NCI-H2171 treated with DMSO at 0.1 percent for 48 hours (cell line): ENCODE measurements at places on chromosomes 1 and 21.

DNA sequence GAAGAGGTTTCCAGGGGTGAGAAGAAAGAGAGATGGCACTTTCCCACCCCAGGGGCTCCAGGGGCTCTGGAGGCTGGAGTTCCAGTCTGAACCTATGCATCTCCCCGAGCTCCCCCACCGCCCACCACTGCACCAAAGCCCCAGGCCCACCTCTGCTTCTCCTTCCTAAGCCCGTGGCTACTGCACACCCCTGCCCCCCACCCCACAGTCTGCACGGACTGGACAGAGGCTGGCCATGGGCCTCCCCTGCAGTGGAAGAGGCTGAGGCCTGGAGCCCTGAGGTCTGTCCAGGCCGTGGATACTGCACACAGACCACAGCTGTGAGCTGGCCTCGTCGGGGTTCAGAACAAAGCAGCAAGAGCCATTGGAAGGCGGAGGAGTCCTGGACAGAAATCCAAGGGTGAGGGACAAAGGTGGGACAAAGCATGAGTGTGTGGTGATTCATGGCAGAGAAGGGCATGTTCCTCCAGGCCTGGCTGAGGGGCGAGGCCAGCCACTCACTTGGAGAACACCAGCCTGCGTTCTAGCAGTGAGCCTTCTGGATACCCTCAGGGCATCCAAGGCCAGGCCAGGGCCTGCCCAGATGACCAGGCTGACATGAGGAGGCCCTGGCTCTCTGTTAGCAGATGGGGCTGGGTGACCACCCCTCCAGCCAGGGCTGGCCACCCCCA is 244.8 kb upstream of the VAMP3 start:
- DNase-seq = no peak

- no peak for DNase-seq
Observed at GRCh38 chr1:59078070-59078800, 218.7 kb upstream of the FGGY start.

DNA sequence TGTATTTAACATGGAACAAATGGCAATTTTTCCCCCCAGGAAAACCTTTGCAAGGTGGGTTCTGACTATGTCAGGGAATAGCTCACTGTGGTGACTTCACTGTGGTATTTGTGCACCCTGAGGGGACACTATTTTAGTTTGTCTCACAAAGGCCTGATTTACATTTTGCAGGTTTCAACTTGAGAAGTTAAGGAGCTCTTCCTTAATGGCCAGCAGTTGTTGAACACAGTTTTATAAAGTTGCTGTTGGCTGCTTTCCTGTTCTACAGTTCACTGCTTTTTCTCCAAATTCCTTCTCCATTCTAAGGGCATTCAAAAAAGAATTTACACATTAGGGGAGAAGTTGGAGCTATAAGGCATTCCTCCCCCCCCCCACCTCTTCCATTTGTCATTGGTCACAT is 4.6 kb downstream of the LAMC1 start:
- no peak for DNase-seq

DNA sequence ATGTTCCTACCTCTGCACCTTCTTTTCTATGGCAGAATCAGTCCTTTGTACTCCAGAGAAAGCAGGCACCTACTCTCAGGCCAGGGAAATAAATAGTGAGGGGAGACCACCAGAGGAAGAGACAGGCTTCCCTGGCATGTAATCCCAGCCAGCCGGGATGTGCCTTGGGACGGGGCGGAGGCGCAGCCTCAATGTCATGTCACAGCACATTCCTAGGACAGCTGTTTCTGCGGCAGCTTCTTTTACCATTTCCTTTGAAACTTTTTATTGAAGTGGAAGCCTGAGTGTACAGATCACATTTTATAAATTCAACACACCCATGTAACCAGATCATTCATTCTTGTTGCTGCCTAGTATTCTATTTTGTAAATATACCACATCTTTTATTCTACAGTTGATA is 67.9 kb upstream of the ZNF326 start:
- no peak for DNase-seq

DNA sequence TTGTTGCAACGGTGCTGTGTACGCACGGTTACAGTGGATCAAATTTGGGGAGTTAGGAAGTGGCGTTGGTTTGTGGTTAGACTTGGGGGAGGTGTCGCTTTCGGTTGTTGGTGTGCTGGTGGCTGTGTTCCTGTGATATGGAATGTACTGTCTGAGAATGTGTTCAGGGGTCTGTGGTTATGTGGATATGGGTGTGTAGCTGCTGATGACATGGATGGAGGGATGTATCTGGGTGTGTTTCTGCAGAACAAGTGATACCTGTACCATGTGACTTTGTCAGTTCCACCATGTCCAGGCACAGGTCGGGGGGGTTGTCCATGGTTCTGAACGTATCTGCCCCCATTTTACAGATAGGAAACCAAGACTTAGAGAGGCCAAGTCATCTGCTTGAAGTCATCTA is 22.7 kb downstream of the PAX7 start:
- no peak for DNase-seq

DNA sequence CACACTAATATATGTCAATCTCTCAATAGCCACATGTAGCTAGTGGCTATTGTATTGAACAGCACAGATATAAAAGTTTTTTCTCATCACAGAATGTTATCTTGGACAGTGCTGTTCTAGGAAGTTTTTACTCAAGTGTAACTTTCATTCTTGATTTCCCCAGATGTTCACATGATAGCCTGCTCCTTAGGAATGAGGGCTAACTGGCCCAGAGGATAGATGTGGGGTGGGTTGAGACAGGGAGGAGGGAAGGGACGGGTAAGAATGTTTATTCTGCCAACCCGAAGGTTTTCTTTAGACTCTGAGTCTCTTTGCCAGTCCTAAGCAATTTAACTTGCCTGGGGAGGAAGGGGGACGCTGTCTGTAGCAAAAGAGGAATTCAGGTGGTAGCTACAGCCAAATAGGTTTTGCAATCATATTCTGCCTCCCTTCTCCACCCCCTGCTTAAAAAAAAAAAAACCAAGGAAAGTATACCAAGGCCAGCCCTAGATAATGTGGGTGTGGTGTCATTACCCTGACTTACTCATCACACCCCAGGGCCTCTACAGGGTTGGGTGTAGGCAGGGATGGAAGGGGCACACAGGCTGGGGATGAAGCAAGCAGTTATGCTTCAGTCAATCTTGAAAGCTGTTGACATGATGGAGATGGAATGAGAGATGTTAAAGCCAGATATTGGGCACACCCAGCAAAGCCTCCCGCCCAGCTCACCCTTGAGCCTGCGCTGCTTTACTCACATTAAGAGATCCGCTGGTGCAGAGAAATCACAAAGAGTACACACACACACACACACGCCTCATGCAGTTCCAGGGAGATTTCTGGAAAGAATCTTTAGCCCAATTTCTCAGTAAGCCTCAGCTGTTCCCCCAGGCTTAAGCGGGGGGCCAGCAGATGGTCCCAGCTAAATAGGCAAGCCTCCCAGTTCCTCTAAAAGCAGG is 59.9 kb downstream of the PLXNA2 start:
- DNase-seq = peak; percentile 11

DNA sequence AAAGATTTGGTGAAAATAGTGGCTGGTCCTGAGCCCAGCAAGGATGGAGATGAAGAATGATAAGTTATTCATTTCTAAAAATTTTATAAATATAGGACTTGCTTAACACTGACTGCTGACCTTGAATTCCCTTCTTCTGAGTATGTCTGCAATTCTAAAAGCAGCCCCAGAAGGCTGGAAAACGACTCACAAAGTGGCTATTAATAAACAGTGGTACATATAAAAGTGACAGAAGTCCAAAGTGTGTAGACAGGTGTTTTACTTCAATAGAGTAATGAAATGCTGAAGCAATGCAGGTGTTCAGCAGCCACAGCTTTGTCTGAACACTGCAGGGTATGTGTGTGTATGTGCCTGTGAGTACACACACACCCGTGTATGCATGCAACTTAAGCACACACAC is 219.0 kb upstream of the NRIP1 start:
- no peak for DNase-seq

DNA sequence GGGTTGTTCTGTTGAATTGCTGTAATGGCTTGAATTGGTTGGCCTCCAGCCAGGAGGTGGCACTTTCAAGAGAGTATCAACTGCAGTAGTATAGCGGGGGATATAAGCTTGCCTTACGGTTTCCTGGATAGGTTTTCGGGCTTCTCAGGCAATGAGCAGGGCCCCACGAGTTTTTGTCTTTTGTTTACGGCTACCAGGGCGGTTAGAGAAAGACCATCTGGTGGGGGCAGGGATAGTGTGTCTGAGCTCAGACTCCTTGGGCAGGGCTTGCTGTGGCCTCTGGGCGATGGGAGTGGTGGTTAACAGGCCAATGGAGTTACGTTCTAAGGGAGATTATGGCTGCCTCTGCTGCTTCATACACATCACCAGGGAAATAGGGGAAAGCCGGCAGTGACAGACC is 62.8 kb downstream of the DTL start:
- DNase-seq = peak; percentile 67

DNA sequence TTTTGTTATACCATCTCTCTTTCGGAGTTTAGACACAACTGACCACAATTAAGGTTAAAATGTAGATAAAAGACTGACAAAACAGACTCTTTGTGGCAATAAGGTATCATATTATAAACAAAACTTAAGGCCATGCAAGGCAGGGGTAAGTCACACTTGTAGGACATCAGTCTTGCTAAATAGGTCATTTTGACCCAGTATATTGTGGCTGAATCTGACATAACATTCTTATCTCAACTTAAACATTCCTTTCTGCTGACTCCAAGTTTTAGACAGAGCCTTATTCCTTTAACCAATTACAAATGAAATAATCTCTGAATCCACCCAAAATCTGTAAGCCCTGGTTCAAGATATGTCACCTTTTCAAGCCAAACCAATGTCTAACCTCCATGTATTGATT is 733.4 kb upstream of the B3GALT2 start:
- DNase-seq = no peak

GRCh38 chr1:192061556-192061955 is 96.7 kb upstream of the RGS18 start:
- no peak for DNase-seq

DNA sequence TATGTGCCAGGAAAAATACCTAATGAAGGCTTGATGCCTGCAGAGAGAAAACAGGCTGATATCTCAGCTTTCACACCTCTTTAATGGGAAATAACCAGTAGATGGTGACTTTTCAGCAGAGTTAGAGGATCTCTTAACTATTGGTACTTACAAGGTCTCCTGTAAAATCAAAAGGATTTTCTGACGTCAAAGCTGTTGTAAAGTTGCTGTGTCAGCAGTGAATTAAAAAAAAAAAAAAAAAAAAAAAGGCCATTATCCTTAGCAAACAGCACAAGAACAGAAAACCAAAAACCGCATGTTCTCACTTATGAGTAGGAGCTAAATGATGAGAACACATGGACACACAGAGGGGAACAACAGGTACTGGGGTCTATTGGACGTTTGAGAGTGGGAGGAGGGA is 349.1 kb downstream of the AMY1C start:
- DNase-seq = no peak

- no peak for DNase-seq
Observed at GRCh38 chr1:97073169-97073568, 351.6 kb downstream of the PTBP2 start.

DNA sequence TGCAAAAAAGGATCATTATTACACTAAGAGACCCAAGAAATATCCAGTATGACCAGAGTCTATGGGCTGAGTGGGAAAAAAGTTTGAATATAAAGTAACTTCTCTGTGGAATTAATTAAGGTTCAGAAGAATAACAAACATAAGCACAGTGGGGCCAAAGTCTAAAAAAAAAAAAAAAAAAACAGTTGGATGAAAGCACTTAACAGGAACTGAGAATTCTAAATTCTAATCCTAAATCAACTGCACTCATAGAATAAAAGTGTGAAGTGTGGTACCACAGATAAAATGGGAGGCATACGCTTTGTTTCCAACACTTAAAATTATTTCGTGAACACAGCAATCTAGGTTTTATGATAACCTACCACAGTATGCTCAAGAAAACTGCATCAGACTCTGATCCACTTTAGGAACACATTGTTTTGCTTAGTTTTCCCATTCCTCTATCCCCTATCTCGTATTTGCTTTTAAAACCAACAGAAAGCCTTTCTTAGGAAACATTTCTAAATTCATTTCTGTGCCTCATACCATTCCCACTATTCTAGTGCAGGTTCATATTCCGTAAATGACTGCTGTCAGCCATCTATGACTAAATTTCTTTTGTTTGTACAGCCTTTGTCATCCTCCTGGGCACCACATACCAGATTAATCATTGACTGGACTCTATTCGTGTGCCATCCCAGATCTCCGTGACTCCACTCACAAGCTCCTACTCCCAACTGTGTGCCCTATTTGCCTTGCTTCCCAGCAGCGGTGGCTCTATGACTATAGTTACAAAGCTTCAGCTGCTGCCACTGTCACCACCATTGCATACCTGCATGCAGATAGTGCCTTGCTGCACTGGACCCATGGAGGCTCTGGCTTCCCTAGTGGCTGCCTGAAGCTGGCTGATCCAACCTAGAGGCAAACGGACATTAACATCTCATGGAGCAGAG is 24.9 kb downstream of the CHML start:
- no peak for DNase-seq

DNA sequence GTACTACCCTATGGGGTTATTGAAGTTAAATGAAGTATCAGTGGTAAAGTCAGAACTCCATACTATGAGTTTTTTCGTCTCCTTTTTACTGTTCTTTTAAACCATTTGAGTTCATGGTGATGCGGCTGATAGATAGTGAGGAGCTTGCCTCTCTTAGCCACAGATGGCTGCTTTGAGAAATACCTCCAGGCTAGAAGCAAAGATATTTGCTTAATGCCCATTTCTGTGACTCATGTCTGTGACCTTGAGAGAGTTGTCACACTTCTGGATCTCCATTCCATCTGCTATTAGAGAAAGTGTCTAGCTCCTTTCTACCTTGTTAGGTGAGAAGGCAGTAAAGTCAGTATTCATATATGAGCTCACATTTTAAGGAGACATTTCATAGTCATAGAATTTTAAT is 89.5 kb upstream of the PLXNA2 start:
- DNase-seq = no peak

DNA sequence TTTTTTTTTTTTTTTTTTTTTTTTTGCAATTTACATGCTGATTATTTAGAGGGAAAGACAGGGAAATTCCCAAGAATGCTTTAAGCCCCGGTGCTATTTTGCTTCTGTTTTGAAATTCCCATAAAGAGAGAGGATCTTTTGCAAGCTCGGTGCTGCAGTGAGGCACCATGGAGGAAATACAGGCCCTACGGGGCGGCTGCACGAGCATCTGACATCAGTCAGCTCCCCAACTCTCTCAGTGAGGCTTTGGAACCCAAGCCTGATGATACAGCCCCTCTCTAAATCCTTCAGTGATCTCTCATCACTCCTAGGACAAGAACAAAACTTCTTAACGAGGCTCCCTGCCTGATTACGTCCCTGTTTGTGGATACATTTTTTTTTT is 791 bp upstream of the CHI3L1 start:
- DNase-seq = no peak

DNA sequence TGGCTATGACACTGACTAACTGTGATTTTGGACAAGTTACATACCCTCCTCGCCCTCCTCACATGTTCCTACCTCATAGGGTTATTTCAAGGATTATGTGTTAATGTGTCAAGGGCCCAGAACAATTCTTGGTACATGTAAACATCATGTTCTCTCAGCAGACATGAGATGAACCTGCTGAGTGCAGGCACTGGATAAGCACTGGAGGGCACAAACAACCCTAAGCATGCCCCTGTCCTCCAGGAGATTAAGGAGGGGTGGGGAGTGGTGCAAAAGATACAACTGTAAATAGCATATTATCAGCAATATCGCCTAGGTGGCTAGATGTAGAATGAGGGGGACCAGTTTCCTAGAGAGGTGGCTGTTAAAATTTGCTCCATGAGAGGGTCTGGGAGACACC is 17.7 kb upstream of the RGS16 start:
- no peak for DNase-seq
